ENCODE measurements at places on chromosomes 16 and 17. TPM values are rescaled to one million over a fixed set of nuclear protein-coding genes. Genes with fewer than 3 reads are reported as not detected.

ADGRG1 gene
- 1.9 TPM for total RNA-seq

TBC1D26 gene
- 0.23 TPM for total RNA-seq

DNA sequence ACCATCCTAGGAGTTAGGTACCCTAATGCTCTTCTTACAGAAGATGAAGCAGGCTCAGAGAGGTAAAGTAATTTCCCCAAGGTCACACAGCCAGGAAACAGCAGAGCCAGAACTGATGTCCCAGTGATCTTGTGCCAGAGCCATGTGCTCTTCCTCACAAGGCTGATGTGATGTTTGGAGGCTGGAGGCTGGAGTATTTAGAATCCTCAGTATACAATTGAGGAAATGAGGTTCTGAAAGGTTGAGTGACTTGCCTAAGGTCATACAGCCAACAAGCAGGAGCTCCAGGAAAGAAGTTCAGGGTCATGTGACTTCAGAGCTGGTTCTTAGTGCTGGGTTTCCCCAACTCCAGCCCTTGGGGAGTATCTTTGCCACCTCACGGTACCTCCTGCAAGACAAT is 18.5 kb downstream of the ITPRIPL2 start:
- no peak for DNase-seq

DNA sequence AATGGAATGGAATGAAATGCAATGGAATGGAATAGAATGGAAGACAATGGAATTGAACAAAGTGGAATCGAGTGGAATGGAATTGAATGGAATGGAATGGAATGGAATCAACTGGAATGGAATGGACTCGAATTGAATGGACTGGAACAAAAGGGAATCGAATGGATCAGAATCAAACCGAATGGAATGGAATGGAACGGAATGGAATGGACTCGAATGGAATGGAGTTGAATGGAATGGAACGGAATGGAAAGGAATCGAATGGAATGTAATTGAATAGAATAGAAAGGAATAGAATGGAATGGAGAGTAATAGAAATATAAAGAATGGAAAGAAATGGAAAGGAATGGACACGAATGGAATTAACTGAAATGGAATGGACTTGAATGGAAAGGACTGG is 475.2 kb upstream of the WSB1 start:
- DNase-seq, result no peak

DNA sequence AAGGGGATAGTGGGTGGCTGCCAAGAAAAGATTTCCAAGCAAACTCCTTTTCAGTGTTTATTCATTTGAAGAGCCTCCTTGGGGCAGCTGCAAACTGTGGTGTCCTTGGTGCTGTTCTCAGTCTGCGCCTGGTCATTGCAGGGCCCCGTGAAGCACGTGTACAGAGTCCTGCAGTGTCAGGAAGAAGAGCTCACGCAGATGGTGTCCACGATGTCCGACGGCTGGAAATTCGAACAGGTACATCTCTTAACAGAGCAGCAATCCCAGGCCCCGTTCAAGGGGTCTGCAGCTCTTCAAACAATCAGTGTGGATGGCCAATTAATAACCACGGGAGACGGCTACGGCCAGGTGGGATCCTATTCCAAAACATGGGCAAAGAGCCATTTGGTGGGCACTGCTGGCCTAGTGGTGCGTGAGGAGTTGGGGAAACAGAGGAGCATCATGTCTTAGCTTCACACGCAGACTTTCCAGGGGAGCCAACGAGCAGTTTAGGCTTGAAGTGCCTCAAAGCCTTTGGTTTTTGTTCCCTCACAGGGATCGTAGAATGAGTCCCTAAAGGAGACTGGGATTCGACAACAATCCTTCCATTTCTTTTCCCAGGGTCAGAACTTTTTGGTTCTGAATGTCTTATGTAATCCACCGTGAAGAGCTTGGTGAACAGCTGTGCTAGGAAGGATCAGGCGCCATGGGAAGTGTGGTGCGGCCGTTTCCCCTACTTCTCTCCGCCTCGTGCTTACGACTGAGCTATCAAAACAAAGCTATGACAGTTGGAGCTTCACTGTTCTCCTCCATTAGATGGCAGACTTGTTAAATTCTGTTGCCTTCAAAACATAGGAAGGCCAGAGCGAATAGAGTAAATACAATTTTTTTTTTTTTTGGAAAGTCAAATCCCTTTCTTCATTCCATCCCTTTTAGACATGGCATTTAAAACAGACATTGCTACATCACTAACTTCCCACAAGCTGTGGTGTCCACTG is 12.6 kb downstream of the KCTD2 start:
- DNase-seq, result no peak

- DNase-seq, result peak; percentile 86
Observed at GRCh38 chr16:3099732-3100499, 822 bp upstream of the ZSCAN10 start.

All from activated T-helper 2 cell treated with anti-CD3 and anti-CD28 coated beads, Interferon-gamma antibody, Interleukin-2, Interleukin-4, amounts not matched to agents 10 μg/mL and 5 μg/mL and 100 μg/mL, durations not matched to agents 14 hours and 24 hours and 36 hours (primary cell).